OCI-LY7 (cell line): ENCODE measurements at places on chromosomes 13 and 19.

DNA sequence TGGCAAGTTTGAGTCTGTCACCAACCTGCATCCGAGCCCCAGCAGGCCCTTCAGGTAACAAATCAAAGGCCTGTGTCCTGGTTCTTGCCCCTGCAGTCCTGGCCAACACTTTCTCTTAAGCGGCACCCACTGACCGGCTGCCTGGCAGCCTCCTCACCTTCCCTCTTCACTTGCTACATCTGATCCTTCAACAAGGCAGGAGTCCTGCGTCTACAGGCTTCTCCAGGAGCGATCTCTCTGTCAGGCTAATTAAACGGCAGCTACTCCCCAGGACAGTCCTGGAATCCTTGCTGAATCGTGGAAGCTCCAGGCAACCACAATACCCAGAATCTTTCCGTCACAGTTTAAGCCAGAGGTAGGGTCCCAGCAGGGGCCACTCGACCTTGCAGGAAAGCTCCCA is 41.1 kb upstream of the GAS6 start:
- DNase-seq = no peak

DNA sequence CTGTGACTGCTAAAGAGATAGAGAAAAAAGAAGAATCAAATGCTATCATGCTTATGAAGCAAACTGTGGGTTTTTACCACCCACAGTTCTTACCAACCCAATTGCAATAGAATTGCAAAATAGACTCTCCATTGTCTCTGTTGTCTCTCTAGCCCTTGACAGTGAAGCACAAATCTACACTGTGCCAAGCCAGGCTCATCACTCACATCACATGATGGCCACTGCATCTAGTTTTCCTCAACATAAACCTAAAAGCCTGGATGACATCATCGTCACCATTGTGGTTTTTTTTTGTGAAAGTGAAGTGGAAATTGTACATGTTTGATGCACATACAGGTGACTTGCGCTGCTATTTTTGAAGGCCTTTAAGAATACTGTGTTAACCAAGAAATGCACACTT is 56.1 kb downstream of the KL start:
- DNase-seq = no peak

DNA sequence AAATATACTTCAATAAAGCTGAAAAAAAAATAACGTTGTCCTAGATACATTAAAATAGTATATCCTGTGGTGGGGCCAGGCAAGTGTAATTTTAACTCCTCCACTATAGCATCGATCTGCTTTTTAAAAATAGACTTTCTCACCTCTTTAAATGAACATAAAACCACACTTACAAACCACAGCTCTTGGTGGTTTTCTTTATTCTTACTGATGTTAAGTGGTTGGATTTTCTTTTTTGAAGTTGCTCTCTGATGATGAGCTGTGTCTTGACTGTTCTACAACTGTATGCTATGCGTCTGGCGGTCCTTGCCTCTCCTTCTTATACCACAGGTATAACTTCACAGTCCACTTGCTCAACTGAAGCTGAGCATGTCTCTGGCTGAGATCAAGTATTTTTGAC is 721.5 kb upstream of the KLHL1 start:
- DNase-seq = no peak

DNA sequence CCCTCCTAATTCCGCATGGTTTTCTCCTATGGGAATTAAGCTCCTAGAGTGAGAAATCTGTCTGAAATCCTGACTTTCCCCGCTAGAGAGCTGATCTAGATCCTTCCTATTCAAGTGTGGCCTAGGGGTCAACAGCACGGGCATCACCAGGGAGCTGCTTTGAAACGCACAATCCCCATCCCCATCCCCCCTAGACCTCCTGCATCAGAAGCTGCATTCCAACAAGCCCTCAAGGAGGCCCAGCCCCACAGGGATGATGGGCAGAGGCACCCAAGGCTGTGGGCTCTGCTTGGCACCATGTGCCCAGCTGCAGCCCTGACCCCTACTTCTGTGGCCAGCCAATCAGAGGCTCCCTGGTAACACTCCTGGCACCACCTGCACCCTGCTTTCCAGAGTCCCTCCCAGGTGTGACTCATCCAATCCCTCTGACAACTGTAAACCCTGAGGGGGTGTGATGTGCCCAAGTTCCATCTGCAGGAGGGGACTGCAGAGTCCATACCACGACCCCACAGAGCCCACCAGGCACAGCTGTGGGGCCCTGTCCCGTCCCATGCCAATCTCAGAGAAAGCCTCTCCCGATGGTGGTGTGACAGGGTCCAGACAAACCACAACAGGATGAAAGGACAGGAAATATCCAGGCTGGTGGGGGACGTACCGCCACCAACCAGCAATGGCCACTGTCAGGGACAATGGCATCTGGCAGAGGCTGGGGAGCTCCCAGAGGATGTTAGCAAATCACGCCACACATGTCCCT is 19.8 kb upstream of the SLC35E1 start:
- DNase-seq = no peak

DNA sequence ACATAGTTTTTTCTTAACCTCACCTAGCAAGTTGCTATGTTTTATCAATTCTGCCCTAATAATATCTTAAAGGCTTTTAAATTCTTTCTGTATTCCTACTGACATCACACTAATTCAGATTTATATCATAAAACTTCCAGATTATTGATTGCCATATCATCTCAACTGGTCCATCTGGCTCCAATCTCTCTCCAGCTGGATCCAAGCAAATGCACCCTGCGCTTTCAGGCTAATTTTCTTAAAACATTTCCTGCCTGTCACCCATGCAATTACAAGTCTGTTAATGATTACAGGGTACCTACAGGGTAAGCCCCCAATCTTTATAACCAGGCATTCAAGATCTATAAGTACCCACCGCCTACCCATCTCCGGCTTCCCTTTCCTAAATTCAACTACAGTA is 95.2 kb downstream of the SERP2 start:
- no peak for DNase-seq

- no peak for DNase-seq
These were observed 2.3 kb upstream of the EIF3G start for GRCh38 chr19:10122045-10122444.

DNA sequence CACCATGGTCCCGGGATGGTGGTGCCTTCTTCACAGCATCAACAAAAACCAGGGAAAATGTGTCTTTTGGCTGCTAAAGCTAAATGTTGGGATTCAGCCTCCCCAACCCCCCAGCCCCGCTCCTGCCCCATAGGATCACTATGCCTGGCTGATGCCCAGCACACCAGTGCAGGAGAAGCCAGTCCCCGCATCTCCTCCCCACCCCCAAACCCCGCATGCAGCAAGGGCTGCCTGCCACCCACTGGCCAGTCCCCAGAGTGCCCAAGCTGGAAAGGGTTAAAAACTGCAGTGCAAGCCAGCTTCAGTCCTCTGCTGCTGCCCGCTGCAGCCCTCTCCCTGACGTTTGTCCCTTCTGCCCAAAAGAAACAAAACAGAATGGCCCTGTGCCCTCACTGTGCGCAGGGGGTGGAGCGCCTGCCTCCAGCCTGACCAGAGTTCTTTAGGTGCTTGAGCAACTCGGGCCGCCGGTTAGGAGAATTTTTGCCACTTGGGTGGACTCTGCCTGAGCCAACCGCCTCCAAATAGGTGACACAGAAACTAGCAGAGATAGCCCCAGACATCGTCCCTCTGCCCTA is 3.7 kb downstream of the CALM3 start:
- no peak for DNase-seq

GRCh38 chr19:18514800-18515682 is 6.8 kb downstream of the ELL start:
- DNase-seq = no peak

GRCh38 chr13:46341112-46341711 is 45.8 kb downstream of the RUBCNL start:
- peak; percentile 34 for DNase-seq

DNA sequence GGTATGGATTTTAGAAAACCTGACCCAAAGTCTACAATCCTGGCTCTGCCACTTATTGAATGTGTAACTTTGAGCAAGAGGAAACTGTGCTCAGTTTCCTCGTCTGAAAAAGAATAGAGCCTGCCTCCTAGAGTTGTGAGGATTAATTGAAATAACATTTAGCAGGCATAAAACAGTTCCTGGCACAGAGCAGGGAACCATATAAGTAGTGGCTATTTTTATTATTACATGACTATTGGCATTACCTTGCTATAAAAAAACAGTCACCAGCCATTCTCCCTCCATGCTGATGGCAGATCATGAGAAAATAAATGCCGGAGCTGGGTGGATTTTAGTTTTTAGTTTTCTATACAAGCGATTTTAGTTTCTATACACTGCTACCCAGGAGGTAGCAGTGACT is 5.8 kb downstream of the DOCK9 start:
- no peak for DNase-seq

DNA sequence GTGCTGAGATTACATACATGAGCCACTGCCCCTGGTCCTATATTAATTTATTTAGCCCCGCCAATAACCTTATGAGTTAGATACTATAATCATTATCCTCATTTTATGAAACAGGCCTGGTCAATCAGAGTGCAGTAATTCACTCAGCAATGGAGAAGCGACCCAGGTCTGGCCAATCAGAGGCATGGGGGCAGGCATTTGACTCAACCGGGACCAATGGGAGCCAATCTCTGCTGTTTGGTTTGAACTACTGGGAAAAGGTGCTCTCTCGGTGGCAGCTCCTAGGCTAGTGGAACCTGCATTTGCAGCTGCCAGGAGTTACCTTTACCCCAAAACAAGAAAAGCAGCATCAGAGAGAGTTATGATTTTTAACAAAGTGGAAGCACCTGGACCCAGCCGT is 6.6 kb downstream of the SIRT2 start:
- no peak for DNase-seq

DNA sequence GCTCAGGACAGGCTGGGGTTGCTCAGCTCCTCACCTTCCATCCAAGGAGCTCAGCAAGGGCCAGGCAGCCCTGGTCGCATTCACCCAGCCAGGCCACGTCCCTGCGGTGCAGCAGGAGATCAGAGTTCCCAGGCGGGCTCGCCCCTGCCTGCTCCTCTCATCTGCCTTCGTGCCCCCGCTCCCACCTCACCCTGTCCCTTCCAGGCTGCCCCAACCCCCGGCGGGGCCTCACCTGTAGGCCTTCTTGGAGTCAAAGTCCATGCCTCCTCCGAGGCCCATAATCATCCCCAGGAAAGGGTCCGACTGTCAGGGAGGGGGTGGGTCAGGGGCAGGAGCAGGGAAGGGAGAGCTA is 1.3 kb upstream of the RINL start:
- DNase-seq = no peak

- DNase-seq = no peak
These were observed 40.4 kb upstream of the PDCD5 start for GRCh38 chr19:32540621-32541020.

- DNase-seq = no peak
These were observed 31.5 kb downstream of the ADPRHL1 start for GRCh38 chr13:113421673-113422270.

- DNase-seq = no peak
These were observed 709.8 kb downstream of the UQCRFS1 start for GRCh38 chr19:28502879-28503734.

GRCh38 chr13:25171517-25172302 is at the start of gene AMER2:
Gene AMER2, minus strand, starts transcription at chr13:25172288. Its CDS starts 669 bp downstream, at chr13:25171619.
- no peak for DNase-seq
